Activated CD4-positive, alpha-beta T cell treated with anti-CD3 and anti-CD28 coated beads, Interleukin-2, amount 10 ng/mL, durations not matched to agents 24 days and 14 days (primary cell): ENCODE measurements at places on chromosomes 7 and 10. TPM values are rescaled to one million over a fixed set of nuclear protein-coding genes. Genes with fewer than 3 reads are reported as not detected.

The ADAMTS14 gene
- 0.33 and 0.52 TPM in 2 replicates for total RNA-seq

The GNGT1 gene
- not detected in 2 replicates for total RNA-seq

The PRKG1 gene
- total RNA-seq: not detected in 2 replicates

The ODAD2 gene
- total RNA-seq: not detected in 2 replicates

The MEST gene
- 4.1 and 5.8 TPM in 2 replicates for total RNA-seq

The EMX2 gene
- not detected in 2 replicates for total RNA-seq
